Osteocyte (in vitro differentiated cells): ENCODE measurements at places on chromosomes 12 and 14. TPM values are rescaled to one million over a fixed set of nuclear protein-coding genes. Genes with fewer than 3 reads are reported as not detected.

Gene MANSC1
- 8.8 and 9.1 TPM in 2 replicates for total RNA-seq

Gene STAB2
- total RNA-seq, result not detected in 2 replicates

Gene SIX1
- total RNA-seq, result 339 and 340 TPM in 2 replicates

Gene IL31
- not detected in 2 replicates for total RNA-seq

Gene RNASE3
- total RNA-seq, result not detected in 2 replicates

Gene PMCH
- total RNA-seq, result not detected in 2 replicates

Gene CAPS2
- total RNA-seq, result 4.0 and 5.3 TPM in 2 replicates

DNA sequence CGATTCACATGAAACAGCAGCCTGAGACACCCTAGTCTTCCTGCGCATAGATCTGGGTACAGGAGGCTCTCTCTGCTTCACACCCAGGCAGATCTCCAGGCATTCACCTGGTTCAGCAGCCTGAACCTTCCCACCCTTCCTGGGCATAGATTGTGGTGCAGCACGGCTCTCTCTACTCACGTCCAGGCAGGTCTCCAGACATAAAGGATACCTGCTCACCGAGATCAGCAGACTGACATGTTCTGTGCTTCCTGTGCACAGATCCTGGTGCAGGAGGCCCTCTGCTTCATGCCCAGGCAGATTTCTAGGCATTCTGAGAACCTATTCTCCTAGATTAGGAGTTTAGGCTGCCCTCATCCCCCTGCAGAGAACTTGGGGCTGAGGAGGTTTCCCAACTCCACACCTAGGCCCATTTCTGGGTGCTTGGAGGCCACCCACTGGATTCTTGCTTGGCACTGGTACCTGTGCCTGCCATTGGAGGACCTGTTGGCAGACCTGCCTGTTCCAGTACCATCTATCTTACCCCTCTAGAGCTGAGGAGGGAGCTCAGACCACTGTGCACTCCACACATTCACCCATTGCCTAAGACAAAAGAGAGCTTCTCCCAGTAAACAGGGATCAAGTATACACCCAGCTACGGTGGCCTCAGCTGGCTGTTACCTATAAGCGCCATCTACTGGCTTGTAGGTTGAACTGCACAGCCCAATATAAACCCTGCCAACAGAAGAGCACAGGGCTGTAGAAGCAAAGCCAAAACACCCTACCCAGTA lies 28.0 kb upstream of the GARIN6 start:
- DNase-seq, result no peak

- DNase-seq, result no peak
Observed at GRCh38 chr12:122184517-122184916, 1.6 kb downstream of the LRRC43 start.

DNA sequence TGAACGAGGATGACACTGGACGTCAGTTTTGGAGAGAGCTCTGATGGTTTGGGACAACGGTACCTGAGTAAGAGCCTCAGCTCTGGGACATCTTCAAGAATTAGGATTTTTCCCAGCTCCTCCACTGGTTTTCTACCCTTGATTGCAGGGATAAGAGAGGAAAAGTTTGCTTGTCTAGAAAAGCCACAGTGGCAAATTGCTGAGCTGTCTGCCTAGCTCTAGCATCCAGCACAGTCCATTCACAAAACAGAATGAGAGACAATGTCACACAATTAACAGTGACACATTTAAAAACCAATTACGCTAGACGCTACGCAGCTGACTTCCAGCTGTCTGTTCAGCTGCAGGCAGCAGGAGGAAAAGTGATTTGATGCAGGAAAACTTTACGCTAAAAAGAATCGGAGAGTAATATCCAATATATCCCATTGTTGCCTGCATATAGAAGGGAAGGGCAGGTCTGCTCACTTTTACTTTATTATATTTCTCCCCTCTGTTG lies 168.1 kb upstream of the PRICKLE1 start:
- no peak for DNase-seq

DNA sequence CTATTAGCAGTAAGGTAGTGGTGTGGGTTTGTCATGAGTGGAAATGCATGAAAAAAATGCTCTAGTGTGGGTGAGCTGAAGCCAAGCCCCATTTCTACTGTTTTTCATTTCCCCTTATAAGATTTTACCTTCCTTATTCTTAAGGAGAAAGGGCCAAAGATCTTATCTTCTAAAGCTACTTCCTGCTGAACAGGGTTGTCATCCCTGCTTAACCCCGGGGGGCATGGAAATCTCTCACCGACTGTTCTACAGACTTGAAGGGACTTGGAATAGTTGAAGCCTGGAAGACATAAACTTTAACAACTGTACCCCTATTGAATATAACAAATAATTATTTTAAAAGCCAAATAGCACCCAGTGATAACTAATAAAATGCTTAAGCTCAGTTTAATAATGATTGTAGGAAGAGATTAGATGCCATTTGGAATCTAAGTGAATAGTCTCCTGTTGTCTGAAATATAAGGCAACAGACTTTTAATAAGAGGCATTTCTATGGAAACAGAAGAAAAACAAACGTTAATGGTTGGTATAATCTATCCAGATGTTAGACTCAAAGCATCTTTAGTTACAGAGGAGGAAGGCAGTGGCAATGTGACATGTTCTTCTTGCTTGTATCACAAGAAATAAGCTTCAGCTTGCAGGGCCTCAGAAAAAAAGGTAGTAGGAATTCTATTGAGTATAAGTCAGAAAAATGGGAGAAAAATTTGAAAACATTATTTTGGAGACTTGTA lies 1.8 kb upstream of the GMFB start:
- no peak for DNase-seq

DNA sequence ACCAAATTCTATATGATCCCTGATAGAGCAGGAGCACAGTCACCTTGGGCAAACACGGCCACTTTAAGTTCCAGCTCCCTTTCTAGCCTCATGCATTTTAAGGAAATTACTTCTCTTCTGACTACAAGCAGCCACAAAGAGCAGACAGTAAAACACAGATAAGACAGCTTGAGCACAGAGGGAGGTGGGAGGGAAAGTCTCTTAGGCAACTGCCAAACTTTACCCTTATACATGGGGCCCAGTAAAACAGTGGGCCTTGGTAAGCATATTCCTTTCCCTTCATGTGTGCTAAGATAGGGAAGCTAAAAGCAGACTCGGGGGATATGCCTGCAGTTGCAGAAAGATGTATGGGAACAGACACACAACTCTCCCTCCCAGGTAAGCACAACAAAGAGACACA lies 235.9 kb downstream of the CPNE8 start:
- no peak for DNase-seq

DNA sequence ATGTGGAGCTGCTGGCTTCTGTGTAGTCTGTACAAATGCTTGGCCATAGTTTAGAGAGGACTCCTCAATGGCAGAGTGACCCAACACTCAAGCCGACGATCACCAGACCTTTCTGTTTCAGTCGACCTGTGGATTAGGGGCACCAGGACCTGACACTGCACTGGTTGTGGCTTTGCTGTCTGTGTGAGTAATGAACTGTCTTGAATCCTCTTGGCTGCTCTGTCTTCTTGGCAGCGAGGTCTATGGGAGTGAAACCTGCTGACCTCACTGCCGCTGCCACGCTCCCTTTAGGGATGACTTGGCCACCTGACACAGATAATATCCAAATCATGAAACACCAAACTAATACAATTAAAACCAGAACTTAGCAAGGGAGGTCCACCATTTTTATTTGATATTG lies 83.5 kb upstream of the C14orf180 start:
- no peak for DNase-seq

GRCh38 chr12:98417266-98417665 lies 98.1 kb upstream of the TMPO start:
- no peak for DNase-seq

DNA sequence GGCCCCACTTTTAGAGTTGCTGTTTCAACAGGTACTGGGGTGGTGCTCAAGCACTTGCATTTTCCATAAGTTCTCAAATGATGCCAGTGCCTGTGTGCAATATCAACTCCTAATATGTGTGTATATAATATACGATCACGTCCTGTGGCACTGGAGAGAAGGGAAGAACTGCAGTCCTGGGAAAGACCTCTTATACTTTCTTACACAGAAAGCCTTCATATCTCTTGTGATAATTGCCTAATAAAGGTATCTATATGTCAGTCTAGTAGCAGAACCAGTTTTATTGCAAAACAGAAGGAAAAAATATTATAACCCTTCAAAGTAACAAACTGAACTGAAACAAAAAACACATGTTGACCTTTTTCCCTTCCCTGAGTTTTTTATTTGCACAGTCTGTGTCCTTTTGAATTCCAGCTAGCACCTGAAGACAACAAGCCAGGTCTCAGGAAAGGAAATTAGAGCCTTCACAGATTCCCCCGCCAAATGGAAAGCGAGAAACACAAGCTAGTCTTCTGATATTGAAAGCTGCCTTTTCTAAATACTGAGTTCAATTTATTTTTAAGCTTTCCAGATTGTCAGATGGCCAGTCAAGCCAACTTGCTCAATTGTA lies 44.4 kb downstream of the IGF1 start:
- DNase-seq, result no peak

DNA sequence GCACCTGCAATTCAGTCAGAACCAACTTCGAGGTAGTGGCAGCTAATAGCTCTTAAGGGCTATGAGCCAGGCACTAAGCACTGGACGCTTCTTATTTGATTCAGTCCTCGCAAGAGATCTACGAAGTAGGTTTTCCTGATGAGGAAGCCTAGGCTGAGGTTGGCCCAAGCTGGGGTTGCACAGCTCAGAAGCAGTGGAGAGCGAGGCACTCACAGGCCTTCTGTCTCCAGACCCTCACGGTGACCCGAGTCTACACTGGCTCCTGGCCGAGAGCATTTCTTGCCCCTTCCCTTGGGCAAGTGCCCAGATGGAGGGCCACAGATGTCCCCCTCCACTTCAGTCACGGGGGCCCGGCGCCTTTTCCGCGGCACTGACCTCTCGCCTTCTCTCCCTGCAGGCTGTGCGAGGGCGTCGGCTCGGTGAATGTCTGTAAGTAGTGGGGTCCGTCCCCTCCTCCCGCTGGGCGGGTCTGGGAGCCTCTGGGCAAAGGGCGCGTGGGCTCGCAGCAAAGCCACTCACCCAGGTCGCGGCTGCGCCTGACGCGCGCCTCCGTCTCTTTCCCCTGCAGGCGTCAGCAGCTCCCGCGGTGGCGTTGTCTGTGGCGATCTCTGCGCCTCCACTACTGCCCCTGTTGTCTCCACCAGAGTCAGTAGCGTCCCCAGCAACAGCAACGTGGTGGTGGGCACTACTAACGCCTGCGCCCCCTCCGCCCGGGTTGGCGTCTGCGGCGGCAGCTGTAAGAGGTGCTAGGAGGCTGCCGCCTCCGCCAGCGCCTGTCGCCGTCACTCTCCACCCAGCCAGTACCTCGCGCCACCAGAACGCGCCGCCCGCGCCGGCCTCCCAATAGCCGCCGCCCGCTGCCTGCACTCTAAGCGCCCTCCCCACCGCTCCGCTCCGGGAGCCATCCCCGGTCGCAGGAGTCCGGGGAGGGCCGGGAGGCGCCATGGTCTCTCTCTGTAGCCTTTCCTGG lies 13.1 kb downstream of the KRT83 start:
- DNase-seq, result no peak
